ENCODE measurements at places on chromosomes 6 and 20.

DNA sequence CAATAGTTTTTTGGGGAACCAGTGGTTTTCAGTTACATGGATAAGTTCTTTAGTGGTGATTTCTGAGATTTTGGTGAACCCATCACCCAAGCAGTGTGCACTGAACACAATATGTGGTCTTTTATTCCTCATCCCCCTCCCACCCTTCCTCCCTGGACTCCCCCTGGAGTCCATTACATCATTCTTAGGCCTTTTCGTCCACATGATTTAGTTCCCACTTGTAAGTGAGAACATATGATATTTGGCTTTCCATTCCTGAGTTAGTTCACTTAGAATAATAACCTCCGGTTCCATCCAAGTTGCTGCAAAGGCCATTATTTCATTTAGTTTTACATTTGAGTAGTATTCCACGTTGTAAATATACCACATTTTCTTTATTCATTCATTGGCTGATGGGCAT lies 28.3 kb downstream of the RPP40 start:
- no peak for DNase-seq
- H3K4me3 ChIP-seq = no peak overlapping the region
- H3K4me1 ChIP-seq = no peaks in the 10 kb centered on the region
- peaks cover 11% of the 10 kb centered on the region for H3K27me3 ChIP-seq
- H3K27ac ChIP-seq = no peak overlapping the region

DNA sequence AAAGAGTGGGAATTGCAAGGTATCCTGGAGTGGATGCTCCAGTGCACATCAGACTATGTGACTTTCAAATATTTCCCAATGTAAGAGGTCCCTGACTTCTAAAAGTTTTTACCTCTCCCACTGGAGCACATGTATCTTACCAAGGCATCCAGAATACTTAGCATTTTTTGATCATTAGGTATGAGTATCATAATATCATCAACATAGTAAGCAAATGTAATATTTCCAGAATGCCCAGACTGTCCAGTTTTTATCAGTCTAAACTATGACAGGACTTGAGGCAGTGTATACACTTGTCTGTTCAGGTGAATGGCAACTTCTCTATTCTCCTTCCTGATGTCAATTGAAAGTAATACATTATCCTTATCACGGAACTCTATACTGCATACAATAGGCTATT lies 924.6 kb upstream of the GJE1 start:
- DNase-seq = no peak
- H3K4me3 ChIP-seq = no peak overlapping the region
- H3K27ac ChIP-seq = no peak overlapping the region
- no peaks in the 10 kb centered on the region for H3K36me3 ChIP-seq
- H3K27me3 ChIP-seq = peaks cover 1% of the 10 kb centered on the region
- H3K4me1 ChIP-seq = no peaks in the 10 kb centered on the region

DNA sequence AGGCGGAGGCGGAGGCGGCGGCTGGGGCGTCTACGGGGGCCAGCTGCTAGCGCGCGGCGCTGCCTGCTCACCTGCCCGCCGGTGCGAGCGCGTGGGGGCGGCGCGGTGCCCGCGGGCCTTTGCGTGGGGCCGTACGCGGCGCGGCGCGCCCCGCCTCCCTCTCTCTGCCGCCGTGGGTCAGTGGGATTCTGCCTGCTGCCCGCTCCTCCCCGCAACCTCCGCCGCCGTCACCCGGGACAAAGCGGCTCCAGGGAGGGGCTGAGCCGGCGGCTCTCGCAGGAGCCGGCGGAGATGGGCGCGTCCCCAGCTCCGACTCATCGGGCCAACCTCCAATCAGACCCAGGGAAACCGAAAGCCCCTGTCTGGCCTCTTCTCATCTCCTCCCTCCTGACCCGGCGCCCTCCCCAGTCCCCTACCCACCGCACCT lies at the start of gene RCAN2:
Gene RCAN2, minus strand, starts transcription at position 249 of the 427 bp plus-strand sequence.
- no peak within 1 kb of the TSS for H3K27ac ChIP-seq
- peak; percentile 74 for DNase-seq
- H3K4me3 ChIP-seq = peak within 1 kb of the TSS; percentile 90

GRCh38 chr6:122678841-122679240 lies 68.6 kb downstream of the PKIB start:
- H3K27ac ChIP-seq = no peak overlapping the region
- H3K36me3 ChIP-seq = peaks cover 24% of the 10 kb centered on the region
- H3K4me3 ChIP-seq = no peak overlapping the region
- no peaks in the 10 kb centered on the region for H3K27me3 ChIP-seq
- no peak for DNase-seq

- H3K4me3 ChIP-seq = no peak overlapping the region
- H3K27me3 ChIP-seq = peaks cover 7% of the 10 kb centered on the region
- H3K27ac ChIP-seq = no peak overlapping the region
- DNase-seq = no peak
- no peaks in the 10 kb centered on the region for H3K36me3 ChIP-seq
- H3K4me1 ChIP-seq = peaks cover 55% of the 10 kb centered on the region
Measured at GRCh38 chr6:11222385-11223277, 9.8 kb downstream of the NEDD9 start.

DNA sequence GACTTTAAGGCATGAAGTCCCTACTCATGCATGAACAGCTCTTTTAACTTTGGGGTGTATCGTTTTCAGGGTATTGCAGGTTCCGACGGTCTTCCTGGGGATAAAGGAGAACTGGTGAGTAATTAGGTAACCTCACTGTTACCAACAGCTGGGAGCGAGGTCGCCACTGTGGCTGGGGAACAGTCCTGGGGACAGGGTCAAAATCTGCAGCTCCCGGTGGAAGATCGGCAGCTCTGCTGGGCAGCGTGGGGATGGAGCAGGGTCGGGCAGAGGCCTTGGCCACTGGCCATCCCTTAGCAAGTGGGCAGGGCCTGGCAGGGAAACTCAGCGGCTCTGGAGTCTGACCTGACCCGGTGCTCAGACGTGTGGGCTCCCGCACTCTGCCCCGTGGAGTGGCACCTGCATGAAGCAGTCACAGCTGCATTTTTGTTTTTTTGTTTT lies 16.1 kb downstream of the COL9A3 start:
- H3K36me3 ChIP-seq = no peaks in the 10 kb centered on the region
- no peaks in the 10 kb centered on the region for H3K4me1 ChIP-seq
- no peak overlapping the region for H3K4me3 ChIP-seq
- H3K27me3 ChIP-seq = peaks cover 11% of the 10 kb centered on the region
- H3K27ac ChIP-seq = no peak overlapping the region

DNA sequence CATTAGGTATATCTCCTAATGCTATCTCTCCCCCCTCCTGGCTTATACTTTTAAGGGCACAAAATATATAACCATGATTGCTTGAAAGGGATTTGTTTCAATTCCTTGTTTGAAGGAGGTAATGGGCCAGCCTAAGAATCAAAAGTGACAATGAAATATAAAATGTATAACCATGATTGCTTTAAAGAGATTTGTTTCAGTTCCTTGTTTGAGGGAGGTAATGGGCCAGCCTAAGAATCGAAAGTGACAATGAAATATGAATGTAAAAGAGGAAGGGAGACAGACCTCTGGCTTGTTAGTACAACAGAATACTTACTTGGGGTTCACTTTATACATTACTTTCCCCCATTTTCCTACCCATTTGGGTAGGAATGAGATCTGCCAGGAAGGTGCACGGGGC lies 55.5 kb downstream of the FOXC1 start:
- H3K36me3 ChIP-seq = peaks cover 3% of the 10 kb centered on the region
- H3K27me3 ChIP-seq = peaks cover 7% of the 10 kb centered on the region
- no peak overlapping the region for H3K27ac ChIP-seq
- no peak overlapping the region for H3K4me3 ChIP-seq

DNA sequence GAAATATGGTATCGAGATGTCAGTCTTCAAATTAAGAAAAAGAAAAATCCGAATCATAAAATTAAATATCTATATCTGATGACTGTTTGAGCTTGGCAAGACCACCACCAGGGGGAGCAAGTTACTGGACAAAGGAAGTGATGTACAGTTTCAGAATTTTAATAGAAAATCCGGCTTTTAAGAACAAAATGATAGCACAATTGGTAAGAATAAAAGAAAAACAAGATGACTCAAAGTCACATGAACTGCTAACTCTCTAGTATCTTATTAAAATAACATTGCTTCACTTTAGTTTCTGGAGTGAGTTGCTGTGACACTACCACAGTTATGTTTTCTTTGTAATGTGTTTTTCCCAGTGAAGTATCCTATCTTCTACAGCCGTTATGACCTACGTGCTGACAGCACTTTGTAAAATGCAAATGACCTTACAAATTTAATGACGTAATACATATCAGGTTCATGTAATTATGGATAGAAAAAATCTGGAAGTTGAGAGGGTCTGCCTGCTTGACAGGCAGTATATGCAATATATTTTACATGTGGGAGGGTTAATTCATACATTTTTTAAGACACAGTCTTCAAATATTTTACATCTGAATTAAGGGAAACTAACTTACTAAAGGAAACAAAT lies 405.3 kb upstream of the HS3ST5 start:
- peak; percentile 58 for DNase-seq
- H3K4me1 ChIP-seq = no peaks in the 10 kb centered on the region
- H3K4me3 ChIP-seq = no peak overlapping the region
- H3K27ac ChIP-seq = no peak overlapping the region
- no peaks in the 10 kb centered on the region for H3K27me3 ChIP-seq
- H3K36me3 ChIP-seq = no peaks in the 10 kb centered on the region

DNA sequence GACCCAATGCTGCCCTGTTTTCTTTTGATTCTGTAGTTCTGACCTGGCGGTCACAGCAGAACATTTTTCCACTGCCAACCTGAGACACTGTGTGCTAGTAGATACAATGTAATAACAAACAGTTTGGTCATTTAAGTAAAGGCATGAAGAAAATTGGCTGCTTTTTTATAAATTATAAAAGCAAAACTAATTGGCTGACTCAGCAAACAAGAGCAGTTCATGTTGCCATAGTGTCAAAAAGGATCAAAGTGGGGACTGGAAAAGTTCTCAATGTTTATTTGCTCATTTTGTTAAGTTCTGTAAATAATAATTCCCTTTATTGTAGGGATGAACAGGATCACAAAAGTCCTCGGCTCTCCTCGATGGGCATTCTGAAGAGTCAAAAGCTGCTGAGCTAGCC lies 599.5 kb downstream of the PKHD1 start:
- DNase-seq = no peak
- peaks cover 20% of the 10 kb centered on the region for H3K4me1 ChIP-seq
- H3K4me3 ChIP-seq = no peak overlapping the region
- H3K27me3 ChIP-seq = peaks cover 2% of the 10 kb centered on the region
- no peaks in the 10 kb centered on the region for H3K36me3 ChIP-seq

DNA sequence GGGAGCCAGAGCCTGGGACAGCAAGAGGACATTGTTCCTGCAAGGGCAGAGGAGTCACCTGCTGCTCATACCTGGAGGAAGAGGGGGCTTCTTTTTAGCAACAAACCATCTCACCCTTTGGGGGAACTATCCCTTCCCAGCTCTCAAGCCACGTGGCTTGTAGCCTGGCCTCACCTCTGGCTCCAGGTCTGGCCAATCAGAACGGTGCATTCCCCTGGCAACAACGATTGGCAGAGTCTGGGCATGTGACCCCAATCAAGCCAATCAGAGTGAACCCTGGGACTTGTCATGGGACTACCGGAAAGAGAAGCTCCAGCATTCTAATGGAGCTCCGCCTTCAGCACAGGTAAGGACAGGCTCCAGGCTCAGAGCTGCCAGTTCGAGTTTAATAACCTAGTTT lies 33.6 kb downstream of the KCNB1 start:
- H3K4me1 ChIP-seq = peaks cover 25% of the 10 kb centered on the region
- H3K36me3 ChIP-seq = no peaks in the 10 kb centered on the region
- H3K27me3 ChIP-seq = peaks cover 1% of the 10 kb centered on the region

- peaks cover 4% of the 10 kb centered on the region for H3K4me1 ChIP-seq
- no peak overlapping the region for H3K27ac ChIP-seq
- DNase-seq = no peak
- H3K36me3 ChIP-seq = no peaks in the 10 kb centered on the region
Measured at GRCh38 chr6:133315811-133316210, 74.7 kb downstream of the EYA4 start.
